ENCODE measurements at places on chromosomes 5 and 9. TPM values are rescaled to one million over a fixed set of nuclear protein-coding genes. Genes with fewer than 3 reads are reported as not detected.

DNA sequence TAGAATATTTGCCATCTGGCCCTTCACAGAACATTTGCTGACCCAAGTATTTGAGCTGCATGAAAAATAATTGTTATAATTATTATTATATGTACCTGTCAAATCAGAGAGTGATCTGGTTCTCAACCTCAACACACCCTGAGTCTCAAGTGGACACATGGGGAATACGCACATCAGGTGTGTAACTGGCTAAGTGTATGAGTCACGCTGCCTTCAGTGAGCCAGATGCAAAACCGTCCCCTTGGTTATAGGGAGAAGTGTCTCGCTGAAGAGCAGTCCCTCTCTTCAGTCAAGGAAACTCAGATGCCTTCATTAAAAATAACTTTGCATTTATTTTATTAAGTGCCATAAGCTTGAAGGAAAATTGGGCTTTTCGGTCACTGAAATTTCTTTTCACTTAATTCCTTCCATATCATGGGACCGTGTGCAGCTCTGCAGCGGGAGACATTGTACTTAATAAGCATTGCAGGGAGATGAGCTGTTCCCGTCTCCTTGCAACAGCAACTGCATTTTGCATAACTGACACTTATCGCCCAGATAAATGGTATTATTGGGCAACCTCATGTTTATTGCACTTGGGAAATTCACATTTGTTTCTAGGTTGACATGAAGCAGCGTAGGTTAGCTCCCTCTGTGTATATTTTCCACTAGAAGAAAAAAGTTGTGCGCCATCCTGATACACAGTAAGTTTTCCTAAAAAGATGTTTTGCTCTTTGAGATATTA is 512.3 kb upstream of the DAP start:
- DNase-seq: no peak

- no peak for DNase-seq
Observed at GRCh38 chr5:168893283-168893682, 314.1 kb upstream of the PANK3 start.

- DNase-seq: no peak
Observed at GRCh38 chr5:31381299-31381698, 150.6 kb downstream of the DROSHA start.

DNA sequence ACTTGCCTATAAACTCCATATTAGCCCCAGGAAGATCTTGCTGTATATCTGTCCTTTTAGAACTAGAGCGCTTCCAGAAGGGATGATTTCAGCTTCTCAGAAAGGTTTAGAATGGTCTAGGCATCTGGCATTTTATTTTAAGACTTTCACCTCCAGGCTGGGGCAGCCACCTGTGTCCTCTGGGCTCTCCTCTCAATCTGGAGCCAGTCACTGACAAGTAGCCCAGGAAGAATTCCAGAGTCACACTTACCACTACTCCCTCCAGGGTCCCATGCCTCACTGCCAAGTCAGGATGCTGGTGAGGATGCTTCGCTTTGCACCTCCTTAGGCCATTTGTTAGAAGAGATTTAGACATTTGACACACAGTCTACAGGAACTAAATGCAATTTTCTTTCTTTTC is 20.8 kb downstream of the B4GALT1 start:
- DNase-seq: no peak

- no peak for DNase-seq
Observed at GRCh38 chr5:33829430-33829829, 62.4 kb downstream of the ADAMTS12 start.

DNA sequence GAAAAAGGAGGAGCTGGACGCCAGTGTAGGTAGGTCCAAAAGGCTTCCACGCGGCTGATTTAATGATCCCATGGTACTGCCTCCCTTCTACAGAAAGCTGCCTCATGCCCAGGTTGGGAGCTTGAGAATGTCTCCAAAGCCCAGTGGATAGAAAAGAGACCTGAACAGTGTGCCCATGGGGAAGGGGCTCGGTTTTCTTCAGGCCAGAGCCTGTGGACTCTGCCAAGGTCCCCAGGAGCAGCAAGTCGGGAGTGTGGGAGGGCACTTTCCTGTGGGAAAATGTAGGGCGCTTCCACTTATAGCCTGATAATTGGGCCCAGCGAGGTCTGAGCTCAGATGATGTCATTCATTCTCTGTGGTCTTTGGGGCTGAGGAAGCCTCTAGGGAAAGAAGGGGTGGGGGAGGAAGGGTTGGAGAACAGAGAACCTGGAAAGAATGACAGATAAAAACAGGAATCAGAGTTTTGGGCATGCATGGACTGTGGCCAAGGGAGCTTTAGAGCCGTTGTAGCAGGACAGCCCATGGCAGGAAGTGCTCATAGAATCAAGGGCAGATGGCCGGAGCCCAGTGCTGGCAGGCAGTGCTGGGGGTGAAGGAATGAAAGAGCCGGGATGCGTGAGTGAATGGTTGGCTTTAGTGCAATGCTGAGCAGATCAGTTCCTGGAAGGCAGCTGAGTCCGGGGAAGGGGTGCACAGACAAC is 42.5 kb upstream of the SH3PXD2B start:
- peak; percentile 88 for DNase-seq

GRCh38 chr5:142726188-142726731 is 40.4 kb upstream of the FGF1 start:
- no peak for DNase-seq

DNA sequence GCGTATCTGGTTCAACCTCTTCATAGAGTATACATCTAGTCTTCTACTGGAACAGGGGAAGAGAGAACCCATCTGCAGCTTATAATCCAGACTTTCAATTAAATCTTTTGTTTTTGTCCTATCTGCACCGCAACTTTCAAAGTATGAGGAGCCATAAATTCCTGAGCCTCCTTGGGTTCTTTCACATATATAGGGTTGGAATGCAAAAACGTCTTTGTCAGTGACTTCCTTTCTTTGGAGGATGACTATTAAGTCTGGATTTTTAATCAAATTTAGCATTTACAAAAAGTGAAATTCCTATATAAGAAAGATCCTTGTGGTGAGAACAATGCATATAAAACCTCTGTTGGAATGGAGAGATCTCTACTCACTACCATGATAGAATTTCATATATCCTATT is 370.8 kb downstream of the TMEM38B start:
- no peak for DNase-seq

DNA sequence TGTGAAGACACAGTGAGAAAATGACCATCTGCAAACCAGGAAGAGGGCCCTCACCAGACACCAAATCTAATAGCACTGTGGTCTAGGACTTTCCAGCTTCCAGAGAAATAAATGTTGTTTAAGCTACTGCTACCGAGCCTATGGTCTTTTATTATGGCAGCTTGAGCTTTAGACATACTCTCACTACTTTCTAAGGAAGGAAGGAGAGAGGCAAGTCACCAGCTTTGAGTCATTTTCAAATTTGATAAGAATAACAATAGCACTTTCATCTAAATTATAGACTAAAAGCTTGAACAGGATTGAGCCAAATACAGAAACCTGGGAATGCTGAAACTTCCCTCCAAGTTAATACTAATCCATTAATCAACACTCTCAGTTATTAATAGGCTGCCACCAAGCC is 64.4 kb downstream of the PLPPR1 start:
- DNase-seq: no peak

- DNase-seq: no peak
Observed at GRCh38 chr5:83895860-83896259, 175.2 kb upstream of the HAPLN1 start.

GRCh38 chr5:116498503-116499048 is 76.0 kb downstream of the SEMA6A start:
- DNase-seq: no peak

- DNase-seq: no peak
Observed at GRCh38 chr5:94420885-94421284, 197.5 kb downstream of the KIAA0825 start.

DNA sequence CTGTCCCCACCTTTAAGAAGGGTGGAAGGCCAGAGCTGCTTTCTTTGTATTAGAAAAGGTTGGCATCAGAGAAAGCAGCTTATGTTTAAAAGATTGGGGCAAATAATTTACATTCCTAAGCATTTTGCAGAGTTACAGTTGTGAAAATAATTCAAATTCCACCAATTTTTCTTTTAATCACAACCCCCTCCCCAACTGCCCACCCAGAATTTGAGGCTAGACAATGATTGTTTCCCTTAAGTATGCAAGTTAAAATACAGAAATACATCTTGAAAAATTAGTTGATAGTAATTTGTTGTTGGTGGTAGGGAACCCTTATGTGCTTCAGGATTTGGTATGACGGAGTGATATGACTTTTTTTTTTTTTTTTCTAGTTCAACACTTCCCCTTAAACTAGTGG is 133.0 kb downstream of the ZSWIM6 start:
- no peak for DNase-seq

DNA sequence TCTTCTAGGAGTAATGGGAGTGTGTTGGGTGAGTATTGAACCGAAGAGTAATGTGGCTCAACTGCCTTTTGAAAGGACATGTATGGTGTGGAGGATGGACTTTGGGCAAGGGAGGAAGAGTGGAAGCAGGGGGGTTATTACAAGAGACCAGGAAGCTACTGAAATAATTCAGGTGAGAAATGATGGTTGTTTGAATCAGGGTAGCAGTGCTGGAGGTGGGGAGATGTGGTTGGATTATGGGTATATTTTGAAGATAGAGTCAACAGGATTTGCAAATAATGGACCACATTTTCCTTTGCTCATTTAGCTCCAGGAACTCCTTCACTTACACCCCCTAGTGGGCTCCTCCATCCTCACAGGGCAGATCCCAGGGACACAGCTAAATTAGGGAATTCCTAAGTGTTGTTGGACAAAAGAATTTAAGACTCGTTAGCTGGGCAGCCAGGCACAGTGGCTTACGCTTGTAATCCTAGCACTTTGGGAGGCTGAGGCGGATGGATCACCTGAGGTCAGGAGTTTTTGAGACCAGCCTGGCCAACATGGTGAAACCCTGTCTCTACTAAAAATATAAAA is 1.2 kb upstream of the SLC4A9 start:
- DNase-seq: no peak

GRCh38 chr5:164672205-164672604 is 1166.8 kb downstream of the MAT2B start:
- DNase-seq: no peak

DNA sequence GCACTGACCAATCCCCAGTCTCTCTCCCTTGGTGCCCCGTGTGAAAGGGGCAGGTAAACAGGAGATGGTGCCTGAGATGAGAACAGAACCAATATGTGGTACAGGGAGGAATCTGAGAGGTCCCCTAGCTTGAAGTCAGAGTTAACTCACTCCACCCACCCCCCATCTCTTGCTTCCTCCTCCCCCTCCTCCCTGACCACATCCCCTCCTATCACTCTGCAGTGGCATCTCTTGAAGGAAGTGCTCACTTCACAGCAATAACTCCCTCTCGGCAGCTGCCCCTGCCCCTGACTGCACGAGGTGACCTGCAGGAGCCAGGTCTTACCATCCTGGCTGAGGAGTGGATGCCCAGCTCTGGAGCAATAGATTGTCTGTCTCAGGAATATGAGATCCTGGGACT is 224.0 kb downstream of the GAS1 start:
- no peak for DNase-seq

DNA sequence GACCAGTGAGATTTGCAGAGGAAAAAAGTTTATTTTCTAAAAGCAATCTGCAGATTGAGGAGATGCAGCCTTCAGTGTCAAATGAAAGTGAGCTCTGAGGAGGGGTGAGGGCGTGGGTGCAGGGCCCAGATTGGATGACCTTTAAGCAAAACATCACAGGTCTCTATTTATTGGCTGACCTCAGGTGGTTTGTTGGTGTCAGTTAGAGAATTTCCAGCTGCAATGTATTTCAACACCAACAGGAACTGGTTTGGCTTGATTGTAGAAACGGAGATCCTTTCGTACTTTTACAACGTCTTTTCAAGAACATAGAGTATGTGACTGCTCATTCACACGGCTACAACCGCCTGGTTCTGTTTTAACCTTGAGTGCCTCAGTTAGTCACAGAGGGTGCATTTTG is 1069.1 kb downstream of the EFNA5 start:
- DNase-seq: peak; percentile 11

DNA sequence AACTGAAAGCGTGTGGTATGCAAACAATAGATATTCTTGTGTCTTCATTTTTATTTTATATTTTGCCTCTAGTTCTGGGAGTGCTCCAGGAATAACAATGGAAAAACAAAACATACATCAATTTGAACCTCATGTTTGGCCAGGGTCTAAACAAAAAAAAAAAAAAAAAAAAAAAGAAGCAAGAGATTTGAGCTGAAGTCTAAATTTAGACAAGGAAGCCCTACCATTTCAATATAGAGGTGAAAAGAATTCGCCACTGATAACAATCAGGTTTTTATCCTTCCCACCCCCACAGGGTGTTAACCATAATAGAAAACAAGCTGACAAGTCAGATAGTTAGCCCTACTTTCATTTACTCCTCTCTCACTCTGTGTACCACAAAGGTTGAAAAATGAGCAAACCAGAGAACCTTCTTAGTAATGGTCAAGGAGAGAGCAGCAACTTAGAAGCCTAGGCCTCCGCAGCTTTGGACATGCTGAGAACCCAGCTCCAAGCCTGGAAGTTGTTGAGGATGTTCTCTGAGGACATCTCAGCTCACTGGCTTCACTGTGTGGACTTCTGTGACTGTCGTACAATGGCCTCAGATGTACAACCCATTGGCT is 118.2 kb upstream of the HMHB1 start:
- DNase-seq: no peak

GRCh38 chr5:179311091-179311470 is 34.2 kb downstream of the ADAMTS2 start:
- DNase-seq: no peak

DNA sequence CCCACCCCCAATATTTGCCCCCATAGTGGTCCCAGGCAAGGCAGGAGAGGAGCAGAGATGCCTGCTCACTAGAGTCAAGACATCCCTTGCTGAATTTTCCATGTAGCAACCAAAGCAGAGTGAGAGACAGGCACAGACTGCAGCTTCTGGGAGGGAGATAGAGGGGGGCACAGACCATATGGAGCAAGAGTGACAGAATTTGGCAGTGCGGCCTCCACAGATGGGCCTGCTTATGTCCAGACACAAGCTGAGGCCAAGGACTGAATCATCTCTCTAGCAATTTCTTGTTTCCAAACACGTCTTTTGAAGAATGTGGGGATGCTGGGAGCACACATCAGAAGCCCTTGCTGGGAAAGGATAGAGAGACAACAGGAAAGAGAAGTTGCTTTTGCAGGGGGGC is 53.0 kb upstream of the ALDH1B1 start:
- DNase-seq: peak; percentile 29

GRCh38 chr9:8267636-8268035 is 468.1 kb upstream of the DMAC1 start:
- DNase-seq: no peak

GRCh38 chr9:71571186-71571585 is 197.1 kb downstream of the CEMIP2 start:
- DNase-seq: no peak

The KIF4B gene
- total RNA-seq: not detected

The PCDHA3 gene
- 0.40 TPM for total RNA-seq

The ACSL6 gene
- total RNA-seq: 6.7 TPM

The PWWP2A gene
- 18.2 TPM for total RNA-seq

The LRRC19 gene
- not detected for total RNA-seq

The PCDHGC4 gene
- total RNA-seq: 1.8 TPM

The C9orf153 gene
- 0.53 TPM for total RNA-seq

The ANKRD18B gene
- 2.4 TPM for total RNA-seq

The CCDC183 gene
- total RNA-seq: 5.0 TPM

The REEP2 gene
- total RNA-seq: 58.9 TPM

The SLC36A3 gene
- total RNA-seq: not detected
